Fibroblast of lung (primary cell): ENCODE measurements at places on chromosomes 12 and 14. TPM values are rescaled to one million over a fixed set of nuclear protein-coding genes. Genes with fewer than 3 reads are reported as not detected.
A peak's percentile ranks its signal among the peaks of the same experiment; 100 is the strongest.

DNA sequence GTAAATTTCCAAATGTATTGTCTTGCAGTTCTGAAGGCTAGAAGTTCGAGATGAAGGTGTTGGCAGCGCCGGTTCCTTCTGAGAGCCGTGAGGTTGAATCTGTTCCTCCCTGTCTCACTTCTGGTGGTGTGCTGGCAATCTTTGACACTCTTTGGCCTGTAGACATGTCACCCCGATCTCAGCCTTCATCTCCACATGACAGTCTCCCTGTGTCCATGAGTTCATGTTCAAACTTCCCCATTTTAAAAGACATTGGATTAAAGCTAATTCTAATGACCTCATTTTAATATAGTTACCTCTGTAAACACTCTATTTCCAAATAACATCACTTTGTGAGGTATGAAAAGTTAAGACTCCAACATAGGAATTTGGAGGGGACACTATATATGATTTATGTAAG, 4.1 kb upstream of the RBM19 start:
- no peak for DNase-seq

- peak; percentile 49 for DNase-seq
These were observed 5.9 kb downstream of the GPR84 start for GRCh38 chr12:54358191-54358944.

DNA sequence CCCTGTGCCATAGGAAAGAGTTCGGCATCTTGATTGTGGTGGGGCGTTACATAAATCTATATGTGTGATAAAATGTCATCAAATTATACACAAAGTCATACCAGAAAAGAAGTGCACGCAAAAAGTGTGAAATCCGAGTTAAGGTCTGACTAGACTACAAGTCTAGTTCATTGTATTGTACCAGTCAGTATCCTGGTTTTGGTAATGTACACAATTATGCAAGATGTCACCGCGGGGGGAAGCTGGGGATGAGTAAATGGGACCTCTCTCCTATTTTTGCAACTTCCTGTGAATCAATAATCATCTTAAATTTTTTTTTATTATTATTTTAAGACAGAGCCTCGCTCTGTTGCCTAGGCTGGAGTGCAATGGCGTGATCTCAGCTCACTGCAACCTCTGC, 43.2 kb upstream of the BCL11B start:
- no peak for DNase-seq

DNA sequence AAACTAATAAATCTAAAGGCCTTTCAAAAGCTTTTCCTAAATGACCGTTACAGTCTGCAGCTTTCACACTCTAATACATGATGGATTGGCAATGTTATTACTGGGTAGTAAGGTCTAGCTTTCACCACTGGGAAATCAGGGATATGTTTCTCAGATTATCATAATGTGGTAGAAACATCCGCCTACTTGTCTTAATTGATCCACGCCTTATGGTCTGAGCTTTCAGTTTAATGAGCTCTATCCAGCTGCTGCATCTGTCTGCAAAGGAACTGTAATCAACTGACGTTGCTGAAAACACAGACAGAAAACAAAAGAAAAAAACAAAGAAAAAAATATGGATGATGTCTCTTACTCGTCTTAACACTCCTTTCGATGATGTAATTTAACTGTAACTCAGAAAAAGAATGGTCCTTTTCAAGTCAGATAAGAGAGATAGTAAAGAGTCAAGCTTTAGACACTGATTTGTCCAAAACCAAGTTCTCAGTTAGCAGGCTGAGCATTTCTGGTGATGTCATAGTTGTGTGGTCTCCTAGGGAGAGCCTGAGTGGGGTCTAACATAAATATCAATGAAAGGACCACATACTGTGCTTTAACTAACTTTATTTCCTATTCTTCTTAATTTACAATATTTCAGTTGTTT, 85.9 kb downstream of the C2CD5 start:
- no peak for DNase-seq

- DNase-seq: no peak
These were observed 114.6 kb downstream of the CHST11 start for GRCh38 chr12:104571328-104571727.

The RECQL gene
- 54.8 and 57.5 TPM in 2 replicates for polyA plus RNA-seq

GRCh38 chr14:70036665-70037064, 152.1 kb downstream of the SLC8A3 start:
- no peak for DNase-seq

- no peak for DNase-seq
These were observed 15.3 kb downstream of the COL2A1 start for GRCh38 chr12:47989023-47989417.

- DNase-seq: no peak
These were observed 6.2 kb downstream of the AACS start for GRCh38 chr12:125071456-125071855.

- DNase-seq: peak; percentile 27
These were observed 33.4 kb upstream of the RNASE3 start for GRCh38 chr14:20857630-20858261.

GRCh38 chr12:110514363-110514762, 12.2 kb downstream of the RAD9B start:
- no peak for DNase-seq

- peak; percentile 93 for DNase-seq
These were observed 18.8 kb upstream of the GAS2L3 start for GRCh38 chr12:100554608-100555077.

The TSPAN19 gene
- polyA plus RNA-seq: not detected in 2 replicates

DNA sequence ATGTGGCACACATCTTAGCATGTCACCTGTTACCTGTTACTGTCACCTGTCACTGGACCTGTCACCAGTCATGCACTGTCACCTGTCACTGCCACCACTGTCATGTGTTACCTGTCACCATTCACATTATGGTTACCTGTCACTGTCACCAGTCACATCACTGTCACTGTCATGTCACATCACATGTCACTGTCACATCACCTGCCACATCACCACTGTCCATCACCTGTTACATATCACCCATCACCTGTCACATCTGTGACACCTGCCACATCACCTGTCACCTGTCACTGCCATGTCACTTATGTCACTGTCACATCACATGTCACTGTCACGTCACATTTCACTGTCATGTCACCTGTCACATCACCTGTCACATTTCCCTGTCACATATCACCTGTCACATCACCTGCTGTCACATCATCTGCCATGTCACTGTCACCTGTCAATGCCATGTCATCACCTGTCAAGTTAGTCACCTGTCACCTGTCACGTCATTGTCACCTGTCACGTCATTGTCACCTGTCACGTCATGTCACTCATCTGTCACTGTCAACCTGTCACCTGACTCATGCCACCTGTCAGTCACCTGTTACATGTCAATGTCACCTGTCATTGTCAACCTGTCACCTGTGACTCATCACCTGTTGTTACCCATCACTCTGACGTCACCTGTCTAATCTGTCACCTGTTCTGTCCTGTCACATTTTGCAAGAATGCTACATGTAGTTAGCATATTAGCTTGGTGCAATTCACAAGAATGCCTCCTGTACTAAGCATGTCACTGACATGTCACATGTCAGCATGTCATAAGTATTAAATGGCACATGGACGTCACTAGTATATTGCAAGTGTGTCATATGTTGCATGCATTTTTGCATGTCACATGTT, 29.0 kb upstream of the TESC start:
- DNase-seq: no peak

DNA sequence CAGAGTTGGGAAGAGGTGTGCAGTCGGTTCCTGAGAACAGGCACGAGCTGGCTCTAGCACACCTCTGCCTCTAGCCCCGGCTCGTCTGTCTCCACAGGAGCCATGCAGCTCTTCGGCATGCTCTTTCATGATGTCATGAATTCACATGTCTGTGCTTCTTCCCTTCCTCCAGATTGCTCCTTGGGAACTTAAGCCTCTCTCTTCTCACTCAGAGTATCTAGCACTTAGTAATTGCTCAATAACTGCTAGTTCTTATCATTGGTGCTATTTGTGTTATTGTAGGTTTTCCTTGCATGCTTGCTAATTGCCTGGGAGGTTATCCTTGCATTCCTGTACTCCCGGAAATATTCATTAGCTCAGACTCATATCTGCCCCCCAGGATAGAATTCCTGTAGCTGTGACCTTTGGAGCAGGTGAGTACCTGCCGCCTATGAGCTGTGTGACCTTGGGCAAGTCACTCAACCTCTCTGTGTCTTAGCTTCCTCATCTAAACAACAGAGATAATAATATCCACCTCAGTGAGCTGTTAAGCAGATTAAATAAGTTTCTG, 19.5 kb downstream of the FAM181A start:
- DNase-seq: no peak

The TMEM30B gene
- polyA plus RNA-seq: 0.22 and 0.52 TPM in 2 replicates

The JPH4 gene
- not detected in 2 replicates for polyA plus RNA-seq

- no peak for DNase-seq
These were observed 37.4 kb upstream of the OVCH1 start for GRCh38 chr12:29534935-29535334.

DNA sequence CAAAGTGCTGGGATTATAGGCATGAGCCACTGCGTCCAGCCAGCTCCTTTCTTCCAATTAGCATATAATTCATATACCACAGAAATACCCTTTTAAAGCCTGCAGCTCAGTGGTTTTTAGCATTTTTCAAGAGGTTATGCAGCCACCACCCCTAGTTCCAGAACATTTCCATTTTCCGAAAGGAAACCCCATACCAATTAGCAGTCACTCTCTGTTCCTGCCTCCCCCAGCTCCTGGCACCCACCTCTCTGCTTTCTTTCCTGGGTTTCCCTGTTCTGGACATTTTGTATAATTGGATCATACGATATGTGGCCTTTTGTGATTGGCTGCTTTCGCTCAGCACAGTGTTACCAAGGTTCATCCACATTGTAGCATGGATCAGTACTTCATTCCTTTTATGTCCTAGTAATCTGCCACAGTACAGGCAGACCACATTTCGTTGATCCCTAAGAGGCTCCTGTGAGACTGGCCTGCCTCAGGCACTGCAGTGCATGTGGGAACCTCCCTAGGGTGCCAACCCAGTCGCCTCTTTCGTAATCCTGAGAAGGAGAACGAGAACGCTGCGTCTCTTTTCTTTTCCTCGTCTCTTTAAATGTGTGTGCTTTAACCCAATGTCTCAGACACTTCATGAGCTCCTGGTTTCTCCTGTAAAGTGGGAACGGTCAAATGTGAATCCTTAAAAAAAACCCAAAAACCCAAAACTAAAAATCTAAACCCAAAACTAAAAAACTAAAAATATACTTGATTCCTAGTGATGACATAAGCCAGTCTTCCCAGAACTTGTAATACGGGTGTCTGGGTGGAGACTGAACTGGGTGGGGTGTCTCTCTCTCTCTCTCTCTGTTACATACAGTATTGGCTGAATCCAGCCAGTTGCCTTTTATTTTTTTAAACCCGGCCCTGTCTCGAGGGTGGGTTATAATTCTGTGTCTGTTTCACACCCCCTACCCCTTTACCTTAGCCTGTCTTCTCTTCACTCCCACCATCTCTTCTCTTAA, 14.7 kb downstream of the AACS start:
- peak; percentile 45 for DNase-seq

GRCh38 chr12:14741153-14741552, 44.8 kb upstream of the GUCY2C start:
- no peak for DNase-seq

DNA sequence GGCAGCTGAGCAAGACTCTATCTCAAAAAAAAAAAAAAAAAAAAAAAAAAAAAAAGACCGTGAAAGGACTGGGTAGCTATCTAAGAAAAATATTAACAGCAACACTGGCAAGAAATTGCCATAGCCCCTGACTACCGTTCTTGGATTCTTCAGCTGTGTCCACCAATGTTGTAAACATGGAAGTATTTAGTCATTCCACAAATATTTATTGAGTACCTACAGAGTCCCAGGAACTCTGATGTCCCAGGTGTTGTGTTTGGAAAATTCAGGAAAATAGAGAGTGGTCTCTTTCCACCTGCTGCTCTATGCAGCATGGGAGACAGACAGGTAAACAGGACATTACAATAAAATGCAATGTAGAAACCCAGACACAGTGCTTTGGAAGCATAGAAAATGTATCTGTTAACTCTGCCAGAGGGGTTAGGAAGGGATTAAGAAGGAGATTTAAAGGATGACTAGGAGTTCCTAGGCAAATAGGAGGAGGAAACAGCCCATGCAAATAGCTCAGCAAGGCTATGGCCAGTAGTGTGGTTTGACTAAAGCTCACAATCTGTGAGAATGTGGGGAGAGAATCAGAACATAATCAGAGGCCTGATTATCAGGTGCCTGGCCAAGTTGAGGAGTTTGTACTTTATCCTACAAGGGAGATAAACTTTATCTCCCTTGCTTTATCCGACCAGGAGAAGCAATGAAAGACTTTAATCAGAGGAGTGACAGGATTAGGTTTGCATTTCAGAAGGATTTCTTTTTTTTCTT, 2.1 kb upstream of the DLST start:
- DNase-seq: no peak

- DNase-seq: no peak
These were observed 342.6 kb upstream of the RGS6 start for GRCh38 chr14:71589609-71590008.

GRCh38 chr12:71061451-71061850, 96.3 kb downstream of the TSPAN8 start:
- no peak for DNase-seq

DNA sequence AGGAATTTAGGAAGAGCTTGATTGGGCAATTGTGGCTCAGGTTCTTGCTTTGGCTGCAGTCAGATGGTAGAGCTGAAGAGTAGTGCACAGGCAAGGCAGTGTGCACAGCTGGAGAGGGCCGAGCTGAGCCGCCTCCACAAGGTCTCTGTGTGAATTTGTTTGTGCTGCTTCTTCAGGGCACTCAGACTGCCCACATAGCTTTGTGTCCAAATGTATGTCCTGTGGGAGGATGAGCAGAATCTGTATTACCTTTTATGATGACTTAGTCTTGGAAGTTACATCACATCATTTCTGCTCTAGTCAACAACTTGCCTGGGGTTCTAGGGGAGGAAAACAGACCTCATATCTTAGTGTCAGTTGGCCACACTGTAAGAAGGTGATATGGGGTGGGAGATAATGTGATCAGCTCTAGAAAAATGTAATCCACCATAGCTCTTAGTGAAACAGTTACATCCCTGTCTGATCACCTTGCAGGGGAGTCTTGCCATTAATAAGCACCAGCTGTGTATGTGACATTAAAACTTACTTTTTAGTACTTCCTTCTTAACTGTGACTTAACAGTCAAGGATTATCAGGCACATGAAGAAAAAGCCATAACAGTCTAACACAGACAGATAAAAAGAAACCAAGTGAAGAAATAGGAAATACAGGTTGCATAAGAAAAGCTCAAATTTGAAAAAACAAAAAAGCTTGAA, 53.4 kb downstream of the RCOR1 start:
- no peak for DNase-seq

- DNase-seq: no peak
These were observed 39.8 kb upstream of the CRACR2A start for GRCh38 chr12:3792623-3793288.

- no peak for DNase-seq
These were observed 29.5 kb downstream of the SLC8B1 start for GRCh38 chr12:113305281-113305856.

GRCh38 chr12:10101042-10101579, 2.3 kb upstream of the CLEC1A start:
- DNase-seq: peak; percentile 33

The MYH6 gene
- not detected in 2 replicates for polyA plus RNA-seq
